Esophagus muscularis mucosa (tissue), 4 donors: ENCODE measurements at places on chromosomes 5 and 9. TPM values are rescaled to one million over a fixed set of nuclear protein-coding genes. Genes with fewer than 3 reads are reported as not detected.

The CDK5RAP2 gene
- total RNA-seq, result 38.2 TPM

The PCDHAC2 gene
- 26.6 TPM for total RNA-seq

GRCh38 chr5:159341906-159342310 is 11.6 kb upstream of the IL12B start:
- peaks cover 12% of the 10 kb centered on the region for H3K4me1 ChIP-seq
- H3K27ac ChIP-seq, result no peak overlapping the region
- DNase-seq, result no peak
- H3K27me3 ChIP-seq, result no peaks in the 10 kb centered on the region
- H3K4me3 ChIP-seq, result no peak overlapping the region

DNA sequence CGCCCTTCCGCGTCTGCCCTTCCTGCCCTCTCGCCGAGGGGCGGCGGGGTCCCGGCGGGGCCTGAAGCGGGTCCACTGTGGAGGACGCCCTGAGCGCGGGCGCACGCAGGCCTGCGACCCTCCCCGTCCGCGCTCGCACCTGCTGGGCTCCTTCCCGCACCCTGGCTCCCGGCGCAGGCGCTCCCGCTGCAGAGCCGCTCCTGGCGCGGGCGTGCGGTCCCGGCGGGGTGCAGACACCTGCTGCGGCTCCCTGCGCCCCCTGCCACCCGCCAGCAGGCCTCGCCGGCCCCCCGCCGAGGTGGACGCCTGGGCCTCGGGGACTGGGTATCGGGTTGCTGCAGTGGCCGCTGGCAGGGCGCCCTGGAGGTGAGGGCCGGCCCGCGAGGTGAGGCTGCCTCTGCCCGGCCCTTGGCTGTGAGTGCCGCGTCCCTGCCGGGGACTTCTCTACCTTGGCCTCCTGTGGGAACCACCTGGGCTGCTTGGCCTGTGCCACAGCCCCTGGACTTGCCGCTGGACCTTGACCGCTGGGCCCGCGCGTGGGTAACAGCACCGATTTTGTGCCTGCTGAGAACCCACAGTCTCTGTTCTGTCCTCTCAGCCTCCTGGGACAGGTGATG is 627 bp downstream of the ARRDC1 start:
- H3K27ac ChIP-seq, result peak overlapping the region; percentile 83
- H3K36me3 ChIP-seq, result no peaks in the 10 kb centered on the region
- peaks cover 35% of the 10 kb centered on the region for H3K4me1 ChIP-seq
- DNase-seq, result no peak
- no peaks in the 10 kb centered on the region for H3K27me3 ChIP-seq

- H3K27ac ChIP-seq, result no peak overlapping the region
- H3K27me3 ChIP-seq, result no peaks in the 10 kb centered on the region
- DNase-seq, result no peak
- no peaks in the 10 kb centered on the region for H3K36me3 ChIP-seq
These were observed 292.4 kb downstream of the EFNA5 start for GRCh38 chr5:107378218-107378899.

The C9orf50 gene
- 0.34 TPM for total RNA-seq

The TAF11L5 gene
- total RNA-seq, result not detected

The FGFR4 gene
- total RNA-seq, result 2.1 TPM

GRCh38 chr5:95256991-95257390 is 27.9 kb downstream of the MCTP1 start:
- H3K27me3 ChIP-seq, result no peaks in the 10 kb centered on the region
- DNase-seq, result no peak
- H3K27ac ChIP-seq, result no peak overlapping the region
- no peaks in the 10 kb centered on the region for H3K36me3 ChIP-seq
- H3K4me1 ChIP-seq, result no peaks in the 10 kb centered on the region

DNA sequence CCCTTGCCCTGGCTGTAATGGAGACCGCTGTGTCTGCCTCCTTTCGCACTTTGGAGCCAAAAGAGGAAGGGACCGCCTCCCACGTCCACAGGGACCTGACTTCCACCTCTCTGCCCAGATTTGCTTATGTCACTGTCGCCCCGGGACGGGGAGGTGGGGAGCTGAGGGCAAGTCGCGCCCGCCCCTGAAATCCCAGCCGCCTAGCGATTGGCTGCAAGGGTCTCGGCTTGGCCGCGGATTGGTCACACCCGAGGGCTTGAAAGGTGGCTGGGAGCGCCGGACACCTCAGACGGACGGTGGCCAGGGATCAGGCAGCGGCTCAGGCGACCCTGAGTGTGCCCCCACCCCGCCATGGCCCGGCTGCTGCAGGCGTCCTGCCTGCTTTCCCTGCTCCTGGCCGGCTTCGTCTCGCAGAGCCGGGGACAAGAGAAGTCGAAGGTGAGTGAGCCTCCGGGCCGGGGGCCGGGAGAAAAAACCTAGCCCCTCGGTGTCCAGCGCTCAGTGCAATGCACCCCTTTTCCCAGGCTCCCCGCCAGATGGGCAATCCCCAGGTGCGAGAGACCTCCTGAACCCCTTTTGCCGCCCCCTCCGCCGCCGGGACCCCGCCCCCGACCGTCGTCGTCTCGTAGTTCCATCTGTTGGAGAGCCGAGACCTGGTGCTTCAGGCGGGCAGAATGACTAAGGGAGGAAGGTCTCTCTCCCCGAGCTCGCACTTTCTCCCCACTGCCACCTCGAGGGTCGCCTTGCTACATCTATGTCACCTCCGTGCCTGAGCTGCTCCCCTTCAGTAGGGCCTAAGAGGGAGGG is at the start of gene GPX3:
Gene GPX3 (plus strand): TSS at position 288 of the 807 bp plus-strand sequence. CDS start 64 bp downstream, at position 352.
- DNase-seq, result peak; percentile 98
- peaks cover 76% of the 10 kb centered on the region for H3K4me1 ChIP-seq
- peak within 1 kb of the TSS; percentile 86 for H3K27ac ChIP-seq

GRCh38 chr9:136769710-136770191 is 5.4 kb upstream of the LCN15 start:
- H3K4me1 ChIP-seq, result peaks cover 5% of the 10 kb centered on the region
- no peaks in the 10 kb centered on the region for H3K36me3 ChIP-seq
- no peak overlapping the region for H3K4me3 ChIP-seq
- H3K27me3 ChIP-seq, result no peaks in the 10 kb centered on the region

The KIF12 gene
- total RNA-seq, result not detected

- no peak for DNase-seq
- H3K4me3 ChIP-seq, result no peak overlapping the region
These were observed 24.0 kb downstream of the ENC1 start for GRCh38 chr5:74616236-74617146.

DNA sequence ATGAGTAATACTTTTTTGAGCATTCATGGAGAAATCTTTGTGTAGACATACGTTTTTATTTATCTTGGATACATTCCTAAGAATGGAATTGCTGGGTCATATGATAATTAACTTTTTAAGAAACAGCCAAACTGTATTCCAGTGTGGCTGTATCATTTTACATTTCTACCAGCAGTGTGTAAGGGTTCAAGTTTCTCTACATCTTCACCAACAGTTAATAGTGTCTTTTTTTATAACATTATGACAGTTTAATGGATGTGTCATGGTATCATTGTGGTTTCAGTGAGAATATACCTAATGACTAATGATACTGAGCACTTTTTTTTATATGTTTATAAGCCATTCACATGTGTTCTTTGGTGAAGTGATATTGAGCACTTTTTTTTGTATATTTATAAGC is 52.4 kb downstream of the NIPBL start:
- H3K4me3 ChIP-seq, result no peak overlapping the region
- no peak overlapping the region for H3K27ac ChIP-seq
- no peaks in the 10 kb centered on the region for H3K27me3 ChIP-seq

DNA sequence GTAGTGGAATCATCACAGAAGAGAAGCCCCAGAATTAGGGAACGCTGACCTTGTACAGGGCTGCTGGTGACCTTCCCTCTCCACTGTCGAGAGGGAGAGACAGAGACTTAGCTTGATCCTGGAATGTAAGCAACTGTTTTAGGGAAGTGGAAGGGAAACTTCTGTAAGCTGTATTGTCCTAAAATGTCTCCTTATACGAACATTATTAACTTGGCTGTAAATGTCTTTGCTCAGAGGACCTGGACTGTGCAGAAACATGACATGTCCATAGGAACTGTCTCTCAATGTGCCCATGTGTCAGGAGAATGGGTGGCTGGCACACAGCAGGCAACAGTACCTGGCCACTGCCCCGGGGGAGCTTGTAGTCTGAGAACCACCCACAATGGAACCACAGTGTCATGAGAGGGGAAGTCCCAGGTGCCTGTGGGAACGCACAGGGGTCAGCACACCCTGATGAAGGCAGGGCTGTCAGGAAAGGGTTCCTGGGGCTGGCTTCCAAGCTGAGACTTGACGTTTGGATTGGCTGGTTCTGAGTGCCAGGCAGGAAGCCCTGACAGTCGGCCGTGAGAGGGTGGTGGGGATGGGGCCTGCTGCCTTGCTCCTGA is 34.0 kb downstream of the DAP start:
- no peaks in the 10 kb centered on the region for H3K36me3 ChIP-seq
- H3K27me3 ChIP-seq, result no peaks in the 10 kb centered on the region
- no peak overlapping the region for H3K4me3 ChIP-seq
- H3K27ac ChIP-seq, result peak overlapping the region; percentile 17

The PJA2 gene
- total RNA-seq, result 178 TPM

DNA sequence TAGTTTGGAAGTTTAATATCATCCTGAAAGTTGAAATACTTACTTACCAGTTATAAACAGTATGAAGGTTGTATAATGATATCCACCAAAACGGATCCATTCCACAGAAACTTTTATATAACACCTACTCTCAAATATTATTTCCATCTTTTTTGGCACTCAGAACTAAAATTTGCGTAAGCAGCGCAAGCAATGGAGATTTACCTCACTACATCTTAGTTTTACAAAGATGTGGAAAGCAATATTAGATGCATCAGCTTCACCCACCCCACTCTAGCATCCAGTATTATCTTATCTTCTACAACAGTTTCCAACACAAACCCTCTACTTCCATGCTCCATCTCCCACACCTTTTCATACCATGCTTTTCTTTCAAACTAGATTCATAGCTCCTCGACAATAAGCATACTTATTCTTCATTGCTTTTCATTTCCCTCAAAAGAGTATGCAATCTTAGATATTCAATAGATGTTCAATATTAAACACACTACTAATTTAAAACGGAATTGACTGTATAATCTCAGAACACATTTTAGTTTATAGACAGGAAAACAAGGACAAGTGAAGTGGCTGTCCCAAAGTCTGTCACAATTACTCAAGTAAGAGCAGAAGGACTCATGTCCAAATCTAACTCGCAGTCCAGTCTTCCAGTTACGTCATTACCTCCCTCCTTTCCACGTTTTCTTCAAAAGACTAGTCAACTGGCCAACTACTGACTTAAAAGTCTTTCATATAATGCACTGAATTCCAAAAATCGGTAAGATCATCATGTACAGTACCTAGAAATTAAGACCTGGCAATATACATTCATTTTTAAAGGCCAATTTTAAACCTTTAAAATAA is 2.2 kb downstream of the PPP2CA start:
- peak overlapping the region; percentile 100 for H3K27ac ChIP-seq
- H3K36me3 ChIP-seq, result no peaks in the 10 kb centered on the region
- H3K4me1 ChIP-seq, result peaks cover 73% of the 10 kb centered on the region
- H3K27me3 ChIP-seq, result no peaks in the 10 kb centered on the region
- H3K4me3 ChIP-seq, result peak overlapping the region; percentile 100

- no peaks in the 10 kb centered on the region for H3K36me3 ChIP-seq
- no peak overlapping the region for H3K4me3 ChIP-seq
- no peak overlapping the region for H3K27ac ChIP-seq
These were observed 294.2 kb downstream of the DMRTA1 start for GRCh38 chr9:22740781-22741180.

DNA sequence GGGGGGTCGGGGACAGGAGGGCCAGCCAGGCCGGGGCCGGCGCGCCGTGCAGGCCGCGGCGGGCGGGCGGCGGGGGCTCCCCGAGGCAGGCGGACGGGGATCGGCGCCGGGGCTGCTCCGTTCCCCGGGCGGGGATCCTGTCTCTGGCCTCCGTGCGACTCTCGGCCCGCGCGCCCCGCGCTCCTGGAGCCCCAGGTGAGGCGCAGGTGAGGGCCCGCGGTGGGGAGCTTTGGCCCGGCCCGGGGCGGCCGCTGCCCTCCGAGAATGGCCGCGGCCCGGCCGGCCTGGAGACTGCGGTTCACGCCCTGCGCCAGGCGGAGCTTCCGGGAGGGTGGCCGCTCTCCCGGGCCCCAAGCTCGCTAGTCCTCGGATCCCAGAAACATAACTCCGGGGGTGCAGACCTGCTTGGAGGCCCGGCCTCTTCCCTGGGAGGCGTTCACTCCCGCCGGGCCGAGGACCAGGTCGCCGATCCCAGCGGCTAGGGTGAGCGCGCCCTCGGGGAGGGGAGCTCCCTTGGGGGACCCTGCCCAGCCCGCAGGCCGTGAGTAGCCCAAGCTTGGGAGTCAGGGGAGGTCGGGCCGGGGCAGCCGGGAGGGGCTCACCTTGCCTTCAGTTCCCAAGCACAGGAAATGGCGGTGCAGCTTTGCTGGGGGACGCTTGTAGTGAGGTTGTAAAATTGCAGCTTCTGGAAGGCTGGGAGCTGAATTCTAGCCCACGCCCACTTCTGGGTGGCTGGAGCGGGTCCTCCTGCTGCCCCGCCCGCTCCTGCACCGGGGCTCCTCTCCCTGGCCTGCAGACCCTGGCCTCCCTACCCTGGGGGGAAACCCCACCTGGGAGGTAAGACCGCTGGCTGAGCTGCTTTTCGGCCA is 723 bp downstream of the PPP1R26 start:
- no peak for DNase-seq
- no peaks in the 10 kb centered on the region for H3K27me3 ChIP-seq
- H3K27ac ChIP-seq, result peak overlapping the region; percentile 67
- H3K4me3 ChIP-seq, result peak overlapping the region; percentile 80
